ENCODE measurements at places on chromosomes 6 and 20. TPM values are rescaled to one million over a fixed set of nuclear protein-coding genes. Genes with fewer than 3 reads are reported as not detected.

ARMH2 gene
- total RNA-seq, result not detected

SEL1L2 gene
- not detected for total RNA-seq

LY6G6F gene
- total RNA-seq, result not detected

MUCL3 gene
- not detected for total RNA-seq

SLC39A7 gene
- total RNA-seq, result 111 TPM

ZSWIM1 gene
- 6.6 TPM for total RNA-seq

OR12D3 gene
- not detected for total RNA-seq

FAM217A gene
- not detected for total RNA-seq

COL19A1 gene
- total RNA-seq, result not detected

KIAA1755 gene
- total RNA-seq, result 0.21 TPM

IL20RA gene
- not detected for total RNA-seq

GJA1 gene
- total RNA-seq, result 50.3 TPM

PRR18 gene
- not detected for total RNA-seq

PTGIS gene
- not detected for total RNA-seq

APCDD1L gene
- not detected for total RNA-seq

SPACA1 gene
- not detected for total RNA-seq

KIF3B gene
- 22.5 TPM for total RNA-seq
